ENCODE measurements at places on chromosomes 7 and 10.

DNA sequence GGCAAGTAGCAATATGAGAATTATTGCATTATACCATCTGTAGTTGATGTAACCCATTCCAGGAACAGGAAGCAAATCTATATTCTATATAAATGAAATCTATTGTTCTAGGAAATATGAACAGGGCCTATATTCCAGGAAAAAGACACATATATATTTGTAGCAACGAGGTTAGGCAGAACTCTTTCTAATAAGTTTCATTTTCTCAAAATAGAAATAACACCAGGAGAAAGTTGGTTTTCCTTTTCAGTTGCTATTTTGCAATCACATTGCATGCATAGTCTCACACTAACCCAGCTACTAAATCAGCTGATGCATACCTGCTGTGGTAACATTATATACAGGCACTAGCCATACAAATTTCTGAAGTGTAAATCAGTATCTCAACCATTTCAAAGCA is 6.2 kb upstream of the IFIT2 start:
- DNase-seq: no peak

- no peak for DNase-seq
Measured at GRCh38 chr7:119562839-119563238, 710.1 kb upstream of the KCND2 start.

DNA sequence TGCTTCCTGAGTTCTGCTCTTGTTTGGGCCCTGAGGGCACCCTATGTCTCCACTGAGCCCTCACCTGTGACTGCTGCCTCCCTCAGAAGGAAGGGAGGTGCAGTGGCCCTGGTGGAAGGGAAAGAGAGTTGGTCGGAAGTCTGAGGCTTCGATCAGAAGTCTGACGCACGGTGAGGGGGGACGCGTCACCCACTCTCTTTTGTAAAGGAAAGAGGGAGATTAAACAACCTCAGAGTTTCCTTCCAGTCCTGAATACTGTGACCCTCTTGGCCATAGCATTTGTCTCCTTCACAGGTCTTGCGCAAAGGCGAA is 31.4 kb upstream of the TRIM8 start:
- no peak for DNase-seq

DNA sequence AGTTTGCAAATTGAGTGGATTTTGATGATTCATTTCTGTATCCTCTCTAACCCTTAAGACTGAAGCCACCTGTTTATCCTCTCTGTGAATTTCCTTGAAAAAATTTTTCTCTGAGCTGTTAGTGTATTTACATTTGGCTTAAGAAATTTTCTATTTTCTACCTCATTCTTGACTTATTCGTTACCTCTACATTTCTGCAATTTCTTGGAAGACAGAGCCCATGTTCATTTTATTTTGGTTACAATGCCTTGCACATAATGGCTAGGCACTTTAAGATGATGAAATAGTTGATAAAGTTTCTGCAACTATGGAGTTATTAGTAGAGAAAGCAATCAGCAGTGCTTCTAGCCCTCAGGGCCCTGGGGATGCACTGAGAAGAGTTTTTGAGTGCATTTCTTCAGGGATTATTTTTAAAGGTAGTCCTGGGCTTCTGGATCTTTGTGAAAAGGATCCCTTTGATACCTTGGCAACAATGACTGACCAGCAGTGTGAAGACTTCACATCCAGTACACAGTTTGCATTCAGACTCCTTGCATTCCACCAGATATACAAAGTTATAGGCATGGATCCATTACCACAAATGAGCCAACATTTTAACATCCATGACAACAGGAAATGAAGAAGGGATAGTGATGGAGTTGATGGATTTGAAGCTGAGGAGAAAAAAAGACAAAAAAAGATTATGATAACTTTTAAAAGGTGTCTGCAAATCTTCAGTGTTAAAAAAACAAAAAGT is 68.2 kb downstream of the CH25H start:
- no peak for DNase-seq

DNA sequence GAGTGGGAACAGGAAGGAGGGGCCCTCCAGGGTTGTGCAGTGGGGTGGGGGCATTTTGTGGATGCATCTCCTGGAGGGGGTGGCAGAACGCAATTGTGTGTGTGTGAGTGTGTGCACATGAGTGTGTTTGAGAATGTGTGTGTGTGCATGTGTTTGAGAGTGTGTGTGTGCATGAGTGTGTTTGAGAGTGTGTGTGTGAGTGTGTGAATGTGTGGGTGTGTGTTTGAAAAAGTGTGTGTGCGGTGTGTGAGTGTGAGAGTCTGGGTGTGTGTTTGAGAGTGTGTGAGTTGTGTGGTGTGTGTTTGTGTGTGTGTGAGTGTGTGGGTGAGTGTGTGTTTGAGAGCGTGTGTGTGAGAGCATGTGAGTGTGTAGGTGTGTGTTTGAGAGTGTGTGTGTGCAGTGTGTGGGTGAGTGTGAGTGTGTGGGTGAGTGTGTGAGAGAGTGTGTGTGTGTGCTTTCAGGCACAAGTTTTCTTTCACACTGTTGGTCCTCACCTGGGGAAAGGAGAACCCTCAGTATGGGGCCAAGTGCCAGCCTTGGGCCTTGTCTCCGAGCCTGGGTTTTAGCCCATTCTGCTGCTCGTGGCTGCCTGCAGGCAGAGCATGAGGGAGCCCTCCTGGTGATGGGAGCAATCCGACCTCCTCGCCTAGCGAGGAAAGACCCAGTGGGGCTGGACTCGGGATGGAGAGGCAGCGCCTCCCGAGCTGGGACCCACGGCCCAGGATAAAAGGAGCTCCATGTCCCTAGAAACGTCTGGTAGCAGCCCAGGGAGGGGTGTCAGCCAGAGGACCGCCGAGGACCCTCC is 35.6 kb downstream of the CDH23 start:
- DNase-seq: no peak

DNA sequence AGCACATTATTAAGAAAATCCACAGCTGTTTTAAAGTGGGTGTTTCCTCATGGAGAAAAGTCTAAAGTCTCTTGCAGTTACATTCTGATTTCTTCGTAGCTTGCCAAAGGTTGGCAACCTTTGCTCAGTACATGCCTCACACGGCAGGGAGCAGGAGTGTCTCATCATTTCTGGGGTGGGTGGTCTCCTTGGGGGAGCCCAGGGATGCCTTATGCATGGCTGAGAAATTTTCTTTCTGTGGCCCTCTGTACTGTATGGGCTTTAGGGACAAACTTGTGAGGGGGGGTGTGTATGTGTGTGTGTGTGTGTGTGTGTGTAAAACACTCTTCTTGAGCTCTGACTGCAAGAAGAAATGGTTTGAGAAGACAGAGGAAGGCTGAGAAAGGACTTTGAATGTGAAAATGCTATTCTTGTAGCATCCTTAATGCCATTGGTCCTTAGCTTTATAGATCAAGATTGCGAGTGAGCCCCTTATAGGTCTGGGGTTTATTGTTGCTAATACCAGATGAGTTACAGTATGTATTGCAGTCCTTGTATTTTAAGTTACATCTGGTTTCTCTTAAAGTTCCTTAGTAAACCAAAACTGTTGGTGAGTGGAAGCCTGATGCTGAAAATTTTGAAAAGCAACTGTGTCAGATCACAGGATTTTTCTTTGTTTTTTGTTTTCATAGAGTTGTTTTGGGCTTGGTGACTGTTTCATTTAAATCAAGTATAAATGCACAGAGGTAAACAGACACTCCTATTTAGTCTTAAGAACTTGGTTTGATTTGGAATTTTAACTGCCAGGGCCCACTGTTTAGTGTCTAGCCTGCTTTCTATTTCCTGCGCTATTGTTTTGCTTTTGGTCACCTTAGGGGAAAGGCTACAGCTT is 242.0 kb downstream of the BICC1 start:
- no peak for DNase-seq

GRCh38 chr7:29564496-29565223 is 1.0 kb downstream of the PRR15 start:
- peak; percentile 54 for DNase-seq

DNA sequence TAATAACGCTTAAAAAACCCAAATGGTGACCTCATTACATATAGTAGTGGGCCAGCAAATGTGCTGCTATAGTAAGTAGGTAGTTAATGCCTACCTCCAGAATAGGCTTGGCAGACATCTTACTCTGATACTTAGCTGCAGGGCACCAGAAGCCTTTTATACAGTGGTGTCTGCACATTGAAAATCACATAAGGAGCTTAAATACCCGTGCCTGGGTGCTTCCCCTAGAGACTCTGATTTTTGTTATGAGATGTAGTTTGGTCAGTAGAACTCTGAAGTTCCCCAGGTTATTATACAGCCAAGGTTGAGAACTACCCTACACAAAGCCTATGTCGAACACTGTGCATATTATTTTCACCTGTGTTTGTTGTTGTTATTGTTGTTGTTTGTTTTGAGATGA is 47.2 kb downstream of the ANKIB1 start:
- DNase-seq: no peak

DNA sequence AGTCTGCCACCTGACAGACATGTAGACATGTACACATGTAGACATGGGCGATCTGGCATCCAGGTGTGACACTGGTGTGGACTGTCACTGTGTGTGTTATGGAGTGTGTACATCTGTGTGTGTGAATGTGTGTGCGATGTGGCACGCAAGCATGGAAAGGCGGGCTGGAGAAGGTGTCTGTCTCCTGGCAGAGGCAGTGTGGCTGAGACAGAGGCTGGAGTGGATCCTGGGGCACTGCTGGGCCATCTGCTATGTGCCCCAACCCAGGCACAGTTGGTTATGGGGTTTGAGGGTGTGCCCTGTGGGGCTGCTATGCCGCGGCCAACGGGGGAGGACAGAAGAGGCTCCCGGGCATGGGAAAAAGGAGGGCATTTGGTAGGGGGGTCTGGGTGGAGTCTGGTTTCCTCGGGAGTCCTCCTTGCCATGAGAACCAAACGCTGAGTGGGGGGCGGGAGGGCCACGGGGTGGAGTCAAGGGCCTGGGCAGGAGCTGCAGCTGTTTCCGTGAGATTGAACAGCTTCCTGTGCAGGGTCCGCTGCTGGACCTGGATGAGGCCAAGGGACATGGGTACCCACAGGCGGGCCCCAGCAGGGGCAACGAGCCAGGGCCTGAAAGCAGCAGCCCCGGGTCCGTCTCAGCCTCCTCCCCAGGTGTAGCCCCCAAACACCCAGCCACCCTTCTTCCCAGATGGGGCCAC is 1.3 kb downstream of the ELN start:
- DNase-seq: no peak

All from Caki2 (cell line).